Activated CD4-positive, alpha-beta T cell treated with anti-CD3 and anti-CD28 coated beads for 48 hours (primary cell): ENCODE measurements at places on chromosomes 2 and 18.

DNA sequence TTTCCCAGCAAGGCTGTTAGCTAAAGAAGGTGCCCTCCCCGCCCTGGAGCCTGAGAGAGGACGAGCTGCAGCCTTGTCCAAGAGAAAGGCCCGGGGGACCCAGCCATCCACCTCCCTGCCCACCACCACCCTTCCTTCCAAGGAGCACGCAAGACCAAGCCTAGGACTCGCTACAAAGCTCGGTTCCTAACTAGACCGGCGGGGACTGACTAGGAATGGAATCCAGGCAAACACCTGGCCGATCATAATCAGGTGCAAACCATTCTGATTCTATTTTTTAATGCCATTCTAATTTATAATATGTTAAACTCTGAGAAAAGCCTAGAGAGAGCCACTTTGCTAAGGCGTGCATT is 19.7 kb upstream of the TUBB6 start:
- no peak for DNase-seq

GRCh38 chr2:112463256-112463655 is 18.7 kb upstream of the TTL start:
- DNase-seq, result no peak

GRCh38 chr2:51722311-51722710 is 690.4 kb upstream of the NRXN1 start:
- DNase-seq, result no peak

DNA sequence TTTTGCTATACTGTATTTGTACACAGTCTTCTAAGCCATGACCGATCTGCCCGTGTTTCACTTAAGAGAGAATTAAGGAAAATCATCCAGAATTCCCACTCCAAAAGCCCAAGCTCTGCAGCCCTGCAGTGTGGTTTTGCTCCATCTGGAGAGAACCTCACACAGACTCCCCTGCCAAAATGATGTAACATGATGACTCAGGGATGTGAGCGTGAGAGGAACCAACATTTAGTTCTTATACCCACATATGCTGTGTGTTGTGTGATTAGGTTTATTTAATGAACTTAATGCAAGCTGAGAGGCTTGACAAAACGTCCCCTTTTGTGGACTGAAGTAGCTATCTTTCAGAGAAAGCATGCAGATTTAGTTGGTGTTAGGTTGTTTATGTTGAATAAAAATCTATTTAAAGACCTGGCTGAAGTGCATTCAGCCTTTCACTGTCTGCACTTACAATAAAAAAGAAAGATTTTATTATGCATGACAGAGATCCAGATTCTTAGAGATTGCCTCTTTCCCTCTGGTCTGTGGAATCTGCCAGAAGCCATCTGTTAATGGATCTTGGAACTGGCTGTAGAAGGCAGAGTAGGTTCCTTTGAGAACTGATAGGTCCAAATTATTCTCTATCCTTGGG is 6.3 kb downstream of the RAB12 start:
- no peak for DNase-seq

GRCh38 chr2:24304631-24305030 is 55.7 kb downstream of the ITSN2 start:
- no peak for DNase-seq

- no peak for DNase-seq
Observed at GRCh38 chr2:51981783-51982182, 949.9 kb upstream of the NRXN1 start.

- no peak for DNase-seq
Observed at GRCh38 chr2:104975371-104975770, 62.5 kb upstream of the MRPS9 start.

DNA sequence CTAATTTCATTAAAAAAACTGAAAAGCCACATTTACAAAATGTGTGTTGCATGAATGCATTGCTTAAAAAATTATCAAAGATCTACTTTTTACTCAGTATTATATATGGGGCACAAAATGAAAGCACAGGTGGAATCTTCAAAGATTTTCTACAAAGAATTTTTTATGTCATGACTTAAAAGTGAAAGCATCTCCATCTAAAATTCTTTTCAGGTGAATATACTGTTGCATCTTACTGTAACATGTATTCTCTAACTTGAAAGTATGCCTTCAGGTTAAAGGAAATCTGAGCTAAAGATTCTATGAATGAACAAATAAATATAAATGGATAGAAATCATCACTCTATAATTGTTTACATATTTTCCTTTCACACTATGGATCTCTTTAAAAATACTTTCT is 66.8 kb upstream of the WDR75 start:
- DNase-seq, result no peak
